Activated CD8-positive, alpha-beta memory T cell treated with anti-CD3 and anti-CD28 coated beads for 1 hour (primary cell): ENCODE measurements at places on chromosomes 3 and 15.

- no peak for DNase-seq
Observed at GRCh38 chr3:66099541-66100065, 60.9 kb upstream of the MAGI1 start.

DNA sequence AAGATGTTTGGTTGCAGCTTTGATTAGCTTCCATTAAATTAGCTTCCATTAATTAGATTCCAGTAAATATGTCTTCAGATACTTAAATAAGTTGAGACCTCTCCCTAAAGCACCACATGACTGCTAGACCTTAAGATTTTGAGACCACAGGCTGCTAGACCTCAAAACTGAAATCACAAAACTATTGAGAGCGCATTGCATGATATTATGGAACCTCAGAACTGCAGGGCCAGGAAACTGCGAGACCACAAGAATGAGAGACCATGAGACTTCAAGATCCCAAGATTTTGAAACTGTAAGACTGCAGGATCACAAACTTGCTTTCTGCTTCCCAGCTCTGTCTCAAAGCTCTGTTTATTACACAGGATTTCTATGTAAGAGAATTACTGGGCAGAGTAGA, 87.4 kb downstream of the TRIM42 start:
- DNase-seq: no peak

- no peak for DNase-seq
Observed at GRCh38 chr3:66593978-66594377, 93.2 kb upstream of the LRIG1 start.

DNA sequence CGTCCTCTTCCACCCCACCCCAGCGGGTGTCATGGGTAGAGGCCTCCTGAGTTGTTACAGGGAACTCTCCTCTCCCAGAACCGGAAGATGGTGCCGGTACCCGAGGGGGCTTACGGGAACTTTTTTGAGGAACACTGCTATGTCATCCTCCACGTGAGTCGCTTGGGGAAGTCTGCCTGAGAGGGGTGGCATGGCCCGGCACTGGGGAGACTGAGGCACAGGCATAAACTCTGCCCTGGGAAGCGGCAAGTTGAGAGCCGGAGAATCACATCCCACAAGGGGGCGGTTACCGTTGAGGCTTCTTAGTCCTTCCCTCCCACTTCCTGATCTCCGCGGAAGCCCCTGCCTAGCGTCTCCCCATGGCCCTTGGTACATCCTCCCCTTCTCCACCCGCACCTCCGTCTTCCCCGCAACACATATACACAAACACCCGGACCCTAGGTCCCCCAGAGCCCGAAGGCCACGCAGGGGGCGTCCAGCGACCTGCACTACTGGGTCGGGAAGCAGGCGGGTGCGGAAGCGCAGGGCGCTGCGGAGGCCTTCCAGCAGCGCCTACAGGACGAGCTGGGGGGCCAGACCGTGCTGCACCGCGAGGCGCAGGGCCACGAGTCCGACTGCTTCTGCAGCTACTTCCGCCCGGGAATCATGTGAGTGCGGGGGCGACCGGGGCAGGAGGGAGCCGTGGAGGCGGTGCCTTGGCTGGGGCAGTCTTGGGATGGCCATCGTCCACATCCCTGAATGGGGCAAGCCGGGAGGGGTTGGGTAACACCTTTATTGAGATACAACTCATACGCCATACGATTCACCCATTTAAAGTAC, 3.4 kb downstream of the VILL start:
- DNase-seq: peak; percentile 36

DNA sequence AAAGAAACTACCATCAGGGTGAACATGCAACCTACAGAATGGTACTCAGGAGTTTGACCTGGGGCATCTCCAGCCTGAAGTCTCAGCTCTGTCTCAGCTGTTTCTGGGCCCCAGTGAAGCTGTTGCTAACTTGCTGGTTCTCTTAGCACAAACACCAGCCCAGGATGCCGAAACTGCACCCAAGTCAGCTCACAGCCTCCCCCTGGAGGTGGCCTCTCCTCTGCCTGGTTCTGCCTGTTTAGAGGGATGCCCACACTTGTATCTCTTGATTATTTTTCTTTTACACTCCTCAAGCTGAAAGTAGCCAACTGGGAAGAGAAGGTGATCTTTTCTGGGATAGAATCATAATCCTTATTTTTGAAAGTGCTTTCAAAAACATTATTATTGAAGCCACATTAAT, 289.0 kb upstream of the RASGRP1 start:
- DNase-seq: no peak

DNA sequence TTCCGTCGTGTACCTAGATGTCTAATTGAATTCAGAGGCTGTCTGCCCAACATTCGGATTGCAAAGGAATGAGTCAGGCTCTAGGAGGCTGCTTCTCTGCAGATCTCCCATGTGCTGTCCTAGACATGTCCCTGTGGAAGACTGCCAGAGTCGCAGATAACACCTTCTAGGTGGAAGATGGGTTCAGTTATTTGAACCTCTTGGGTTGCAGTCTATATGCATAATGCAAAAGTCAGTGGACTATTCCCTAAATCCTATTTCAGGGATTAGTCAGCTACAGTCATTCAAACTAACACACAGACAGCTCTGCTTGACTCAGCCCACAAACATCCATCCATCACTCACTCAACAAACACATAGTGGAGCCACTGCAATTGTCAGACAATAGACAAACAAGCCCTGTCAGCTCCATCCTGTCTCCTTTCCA, 300.0 kb upstream of the CTNNB1 start:
- DNase-seq: no peak

DNA sequence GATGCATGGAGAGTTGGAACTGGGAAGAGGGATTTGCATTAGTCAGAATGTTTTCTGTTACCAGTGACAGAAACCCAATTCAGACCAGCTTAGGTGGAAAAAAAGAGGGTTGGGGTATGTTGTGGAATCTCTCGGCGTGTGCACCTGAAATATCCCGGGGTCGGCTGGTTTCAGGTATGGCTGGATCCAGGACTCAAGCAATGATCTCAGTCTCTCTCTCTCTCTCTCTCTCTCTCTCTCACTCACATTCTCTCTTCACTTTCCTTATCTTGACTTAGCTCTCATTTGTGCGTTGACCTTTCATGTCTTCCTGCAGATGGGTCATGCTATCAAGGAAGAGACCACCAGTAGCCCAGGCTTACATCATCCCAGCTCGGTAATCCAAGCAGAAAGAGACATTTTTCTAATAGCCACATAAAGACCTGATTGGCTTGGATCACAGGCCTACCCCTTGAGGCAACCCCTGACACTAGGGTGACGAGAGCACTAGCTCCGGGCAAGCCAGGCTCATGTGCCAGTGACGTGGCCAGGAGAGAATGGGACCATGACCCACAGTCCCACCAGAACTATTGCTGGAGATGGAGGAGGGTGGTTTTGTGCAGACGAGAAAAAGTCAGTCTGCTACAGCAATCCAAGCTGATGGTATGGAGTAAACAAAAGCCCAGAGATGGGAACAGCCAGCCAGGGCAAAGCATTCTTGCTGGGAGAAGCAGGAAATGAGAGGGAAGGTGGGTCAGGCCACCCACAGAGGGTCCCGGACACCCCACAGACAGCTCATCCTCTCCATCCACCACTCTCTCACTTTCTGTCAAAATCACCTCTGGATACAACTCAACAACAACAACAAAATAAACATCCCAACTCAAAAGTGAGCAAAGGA, 91.7 kb downstream of the CHSY1 start:
- no peak for DNase-seq

DNA sequence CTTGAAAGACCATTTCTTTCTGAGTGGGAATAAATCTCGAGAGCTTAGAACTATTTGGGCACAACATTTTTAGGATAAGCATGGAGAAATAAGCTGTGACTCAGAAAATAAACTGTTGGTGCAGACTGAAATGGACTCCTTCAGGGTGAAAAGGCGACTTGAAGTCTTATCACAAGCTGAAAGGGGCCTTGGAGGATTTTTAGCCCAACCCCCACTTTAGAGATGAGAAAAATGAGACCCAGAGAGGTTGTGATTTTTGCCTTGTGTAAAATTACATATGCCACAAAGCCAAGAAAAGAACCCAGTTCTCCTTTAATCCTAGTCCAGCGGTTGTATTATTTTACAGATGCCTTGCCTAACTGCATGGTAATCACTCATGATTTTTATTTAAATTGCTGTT, 1.5 kb downstream of the ATP1B3 start:
- no peak for DNase-seq

DNA sequence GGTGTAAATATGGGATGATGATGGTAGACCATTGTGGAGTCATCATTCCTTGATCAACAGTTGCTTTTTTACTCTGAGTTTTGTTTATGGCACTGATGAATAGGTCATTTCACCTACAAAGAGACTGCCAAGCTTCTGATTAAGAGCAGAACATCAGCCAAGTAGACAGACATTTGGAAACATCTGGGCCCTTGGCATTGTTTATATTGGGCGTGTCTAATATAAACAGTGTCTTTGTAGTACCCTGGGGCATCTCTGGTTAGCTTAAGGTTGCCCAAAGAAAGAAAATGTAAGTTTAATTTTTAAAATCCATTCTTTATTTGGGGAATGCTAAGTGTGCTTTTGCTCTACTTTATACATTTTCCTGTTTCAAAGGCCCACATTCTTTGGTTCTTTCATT, 377.0 kb downstream of the FEZF2 start:
- no peak for DNase-seq

- no peak for DNase-seq
Observed at GRCh38 chr3:67614195-67614594, 40.2 kb downstream of the SUCLG2 start.

GRCh38 chr3:168030577-168030976, 65.1 kb downstream of the GOLIM4 start:
- DNase-seq: no peak

- no peak for DNase-seq
Observed at GRCh38 chr3:138361561-138361971, 13.2 kb downstream of the MRAS start.

- no peak for DNase-seq
Observed at GRCh38 chr3:138398791-138399575, 35.4 kb upstream of the ESYT3 start.

DNA sequence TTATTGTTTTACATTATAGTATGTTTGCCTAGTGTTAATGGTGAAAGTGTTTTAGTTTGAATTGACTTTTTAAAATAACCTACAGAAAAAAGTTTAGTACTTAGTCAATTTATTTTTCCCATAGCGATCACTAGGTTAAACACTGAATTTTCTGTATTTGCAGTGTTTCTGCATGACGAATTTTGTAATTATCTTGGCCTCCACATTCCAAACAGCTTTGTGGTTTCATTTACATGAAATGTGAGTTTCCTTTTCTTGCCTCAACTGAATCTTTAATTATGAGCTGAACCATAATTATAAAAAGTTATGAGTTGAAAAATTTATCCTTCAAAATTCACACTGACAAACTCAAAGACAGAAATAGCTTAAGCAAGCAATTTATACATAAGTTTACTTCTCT, 235.5 kb downstream of the CTNNB1 start:
- no peak for DNase-seq

GRCh38 chr3:182810574-182811268, 17.4 kb downstream of the ATP11B start:
- no peak for DNase-seq

DNA sequence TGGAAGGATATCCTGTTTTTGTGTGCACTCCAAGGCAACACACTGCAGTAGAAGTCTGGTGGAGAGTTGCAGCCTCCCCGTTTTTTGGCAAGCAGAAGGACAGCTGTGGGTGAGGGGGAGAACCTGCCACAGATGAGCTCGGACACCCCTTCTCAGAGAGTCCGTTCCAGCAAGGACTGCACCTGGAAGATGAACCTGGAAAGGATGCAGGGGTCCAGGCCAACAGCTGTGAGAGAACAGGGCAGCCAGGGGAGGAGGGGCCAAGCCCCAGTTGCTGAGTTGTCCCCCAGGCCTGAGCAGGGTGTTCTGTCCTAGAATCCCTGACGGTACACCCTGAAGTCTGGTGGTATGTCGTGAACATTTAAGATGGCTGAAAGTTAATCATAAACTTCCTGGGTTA, 30.2 kb downstream of the ZXDC start:
- DNase-seq: no peak

DNA sequence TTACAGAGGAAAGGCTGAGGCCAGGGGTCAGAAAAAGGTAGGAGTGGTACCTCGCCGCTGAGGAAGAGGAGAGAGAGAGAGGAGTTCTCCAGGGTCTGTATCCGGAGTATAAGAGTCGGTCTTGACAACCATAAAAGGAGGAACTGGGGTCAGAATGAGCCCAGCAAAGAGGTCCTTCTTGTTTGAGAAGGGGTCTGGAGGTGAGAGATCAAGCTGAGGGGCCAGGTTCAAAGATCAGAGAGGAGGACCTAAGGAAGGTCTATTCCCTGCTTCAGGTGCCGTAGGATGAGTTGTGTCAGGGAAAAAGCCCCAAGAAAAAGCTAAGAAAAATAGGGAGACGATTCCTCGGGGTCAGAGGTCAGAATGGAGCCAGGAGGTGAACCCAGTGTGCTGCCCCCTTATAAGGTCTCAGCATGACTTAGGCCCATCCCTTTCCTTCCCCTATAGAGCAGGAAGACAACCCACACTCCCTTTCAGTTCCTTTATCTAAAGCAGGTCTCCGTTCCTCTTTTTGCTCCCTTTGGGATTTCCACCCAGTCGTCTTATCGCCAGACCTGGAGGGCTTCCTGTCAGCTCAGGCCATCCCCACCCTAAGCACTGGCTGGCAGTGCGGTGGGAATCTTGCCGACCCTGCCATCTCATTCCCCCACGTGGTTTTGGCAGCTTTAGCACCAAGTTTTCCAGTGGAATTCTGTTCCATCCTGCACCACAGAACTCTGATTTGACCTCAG, 651 bp downstream of the MTMR14 start:
- no peak for DNase-seq

GRCh38 chr3:71763426-71763825, 9.8 kb downstream of the GPR27 start:
- DNase-seq: no peak

- DNase-seq: no peak
Observed at GRCh38 chr3:153350420-153350819, 188.4 kb downstream of the RAP2B start.

- DNase-seq: no peak
Observed at GRCh38 chr3:173513123-173513522, 115.6 kb downstream of the NLGN1 start.

GRCh38 chr3:9951126-9951525, 1.1 kb downstream of the PRRT3 start:
- DNase-seq: no peak

- no peak for DNase-seq
Observed at GRCh38 chr3:133303430-133303829, 96.4 kb upstream of the BFSP2 start.

- no peak for DNase-seq
Observed at GRCh38 chr3:45309876-45310275, 78.5 kb upstream of the LARS2 start.

DNA sequence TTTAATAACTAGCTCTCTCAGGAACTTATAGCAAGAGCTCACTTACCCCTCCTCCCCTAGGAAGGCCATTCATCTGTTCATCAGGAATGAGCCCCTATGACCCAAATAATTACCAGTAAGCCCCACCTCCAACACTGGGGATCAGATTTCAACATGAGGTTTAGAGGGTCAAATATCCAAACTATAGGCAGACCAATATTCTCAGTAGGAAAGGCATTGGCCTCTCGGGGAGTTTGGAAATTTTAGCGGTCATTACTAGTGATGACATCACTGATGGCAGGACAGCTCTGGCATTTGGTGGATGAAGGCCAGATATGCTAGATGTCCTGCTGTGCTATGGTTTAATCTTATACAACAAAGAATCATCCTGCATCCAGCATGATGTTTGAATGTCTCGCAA, 15.2 kb upstream of the CD47 start:
- DNase-seq: no peak

GRCh38 chr15:74812533-74812932, at the start of gene LMAN1L:
TSS of gene LMAN1L (plus strand) at chr15:74812835. CDS start at chr15:74812855, 20 bp downstream.
- DNase-seq: no peak
